ENCODE measurements at places on chromosomes 6 and 20.

DNA sequence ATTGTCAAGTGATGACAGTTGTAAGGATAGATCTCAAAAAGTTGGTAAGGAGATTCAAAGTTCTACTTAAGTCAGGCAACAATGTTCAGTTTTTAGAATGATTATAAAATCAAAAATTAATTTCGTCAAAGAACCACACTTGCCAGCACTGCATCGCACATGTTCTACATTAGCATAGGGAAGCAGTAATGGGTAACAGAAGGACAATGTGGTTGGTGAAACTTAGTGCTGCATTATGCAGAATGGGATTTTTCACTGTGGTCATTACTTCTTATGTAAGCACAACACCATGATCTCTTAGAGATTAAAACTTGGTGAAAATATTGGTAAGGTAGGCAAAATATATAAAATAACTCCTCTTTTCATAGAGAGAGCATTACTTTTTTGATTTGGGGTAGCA is 173.7 kb upstream of the THEMIS start:
- DNase-seq, result no peak
- no peak overlapping the region for H3K27ac ChIP-seq
- H3K4me3 ChIP-seq, result no peak overlapping the region
- H3K36me3 ChIP-seq, result no peaks in the 10 kb centered on the region
- no peaks in the 10 kb centered on the region for H3K4me1 ChIP-seq

GRCh38 chr20:258963-259362 is 1.4 kb downstream of the DEFB132 start:
- H3K4me3 ChIP-seq, result no peak overlapping the region
- no peak overlapping the region for H3K27ac ChIP-seq
- no peaks in the 10 kb centered on the region for H3K27me3 ChIP-seq

- no peak overlapping the region for H3K4me3 ChIP-seq
- H3K36me3 ChIP-seq, result no peaks in the 10 kb centered on the region
- DNase-seq, result no peak
- no peaks in the 10 kb centered on the region for H3K4me1 ChIP-seq
- no peak overlapping the region for H3K27ac ChIP-seq
- H3K27me3 ChIP-seq, result no peaks in the 10 kb centered on the region
These were observed 112.4 kb upstream of the ARG1 start for GRCh38 chr6:131460614-131461000.

DNA sequence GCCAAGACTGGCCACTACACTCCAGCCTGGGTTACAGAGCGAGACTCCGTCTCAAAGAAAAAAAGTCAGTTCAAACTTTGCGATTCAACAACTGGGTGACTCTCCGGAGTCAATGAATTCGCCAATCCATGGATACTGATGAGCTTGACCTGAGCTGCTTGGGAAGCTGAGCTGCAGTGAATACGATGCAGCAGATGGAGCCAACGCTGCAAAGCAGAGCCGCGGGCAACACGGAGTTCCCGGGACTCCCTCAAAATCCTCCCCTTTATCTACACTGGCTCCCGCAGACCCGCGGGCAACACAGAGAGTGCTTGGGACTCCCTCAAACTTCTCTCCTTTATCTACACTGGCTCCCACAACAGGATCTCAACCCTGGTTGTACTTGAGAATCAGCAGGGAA is 62.6 kb upstream of the SALL4 start:
- no peak overlapping the region for H3K4me3 ChIP-seq
- H3K36me3 ChIP-seq, result no peaks in the 10 kb centered on the region
- no peaks in the 10 kb centered on the region for H3K27me3 ChIP-seq
- H3K27ac ChIP-seq, result no peak overlapping the region

- no peak overlapping the region for H3K27ac ChIP-seq
- no peaks in the 10 kb centered on the region for H3K27me3 ChIP-seq
- no peaks in the 10 kb centered on the region for H3K4me1 ChIP-seq
- no peak overlapping the region for H3K4me3 ChIP-seq
These were observed 36.3 kb downstream of the MTFR2 start for GRCh38 chr6:136213853-136214252.

- no peaks in the 10 kb centered on the region for H3K36me3 ChIP-seq
- H3K27me3 ChIP-seq, result no peaks in the 10 kb centered on the region
- peaks cover 9% of the 10 kb centered on the region for H3K4me1 ChIP-seq
- H3K27ac ChIP-seq, result no peak overlapping the region
These were observed 1089.3 kb upstream of the DEFB115 start for GRCh38 chr20:30168025-30168799.

DNA sequence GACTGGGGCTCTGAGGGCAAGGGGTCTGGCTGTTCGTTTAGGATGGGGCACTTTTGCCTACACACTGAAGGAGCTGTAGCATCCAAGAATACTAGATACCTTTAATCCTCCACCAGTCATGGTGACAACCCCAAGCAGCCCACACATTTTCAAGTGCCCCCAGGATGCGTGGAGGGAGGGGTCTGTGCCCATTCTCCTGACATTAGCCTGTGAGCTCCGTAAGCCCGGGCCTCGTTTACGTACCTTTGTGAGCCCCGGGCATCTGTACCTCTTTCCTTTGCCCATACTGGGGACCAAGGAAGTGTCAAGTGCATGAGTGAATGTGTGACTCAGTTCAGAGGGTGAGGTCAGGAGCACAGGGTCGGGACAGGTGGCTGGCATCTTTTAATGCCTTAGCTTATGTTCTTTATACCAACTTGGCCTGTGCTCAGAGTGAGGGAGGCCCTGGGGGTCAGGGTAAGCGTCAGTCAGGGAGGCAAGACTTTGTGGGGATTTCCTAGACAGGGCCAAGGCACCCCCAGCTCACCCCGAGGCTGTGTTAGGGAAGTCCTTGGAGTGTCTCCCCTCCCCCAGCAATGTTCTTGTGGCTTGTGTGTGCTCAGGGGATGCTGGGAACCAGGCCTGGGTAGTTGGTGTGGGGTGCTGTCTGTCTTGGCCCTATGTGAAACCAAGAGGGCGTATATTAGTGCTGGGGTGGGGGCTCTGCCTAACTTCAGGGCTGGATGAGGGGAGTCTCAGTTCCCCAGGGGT is 12.9 kb downstream of the VEGFA start:
- no peaks in the 10 kb centered on the region for H3K36me3 ChIP-seq
- H3K27ac ChIP-seq, result no peak overlapping the region
- no peaks in the 10 kb centered on the region for H3K4me1 ChIP-seq
- H3K27me3 ChIP-seq, result no peaks in the 10 kb centered on the region

DNA sequence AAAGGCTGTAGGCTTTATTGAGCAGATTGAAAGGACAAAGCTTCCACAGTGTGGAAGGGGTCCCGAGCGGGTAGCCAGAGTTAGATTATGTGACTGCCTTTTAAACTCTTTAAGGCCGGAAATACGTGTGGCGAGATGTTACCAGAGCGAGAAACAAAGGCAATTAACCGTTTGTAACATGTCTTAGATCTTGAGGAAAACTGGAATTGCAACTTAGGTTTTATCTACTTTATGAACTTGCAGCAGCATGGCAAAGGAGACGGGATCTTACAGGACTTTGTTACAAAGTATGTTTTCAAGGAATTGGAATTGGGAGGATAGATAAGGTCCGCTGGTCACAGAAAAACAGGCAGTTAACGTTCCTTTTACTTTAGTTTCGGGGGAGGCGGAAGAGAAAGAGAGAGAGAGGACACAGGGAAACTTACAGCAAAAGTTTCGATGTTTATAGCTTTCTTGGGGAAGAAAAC is 594.7 kb upstream of the ADGRB3 start:
- no peaks in the 10 kb centered on the region for H3K36me3 ChIP-seq
- no peaks in the 10 kb centered on the region for H3K27me3 ChIP-seq
- H3K27ac ChIP-seq, result peak overlapping the region; percentile 66
- H3K4me1 ChIP-seq, result no peaks in the 10 kb centered on the region

- H3K27me3 ChIP-seq, result no peaks in the 10 kb centered on the region
- peaks cover 26% of the 10 kb centered on the region for H3K4me1 ChIP-seq
These were observed 38.9 kb downstream of the JARID2 start for GRCh38 chr6:15284743-15285142.

DNA sequence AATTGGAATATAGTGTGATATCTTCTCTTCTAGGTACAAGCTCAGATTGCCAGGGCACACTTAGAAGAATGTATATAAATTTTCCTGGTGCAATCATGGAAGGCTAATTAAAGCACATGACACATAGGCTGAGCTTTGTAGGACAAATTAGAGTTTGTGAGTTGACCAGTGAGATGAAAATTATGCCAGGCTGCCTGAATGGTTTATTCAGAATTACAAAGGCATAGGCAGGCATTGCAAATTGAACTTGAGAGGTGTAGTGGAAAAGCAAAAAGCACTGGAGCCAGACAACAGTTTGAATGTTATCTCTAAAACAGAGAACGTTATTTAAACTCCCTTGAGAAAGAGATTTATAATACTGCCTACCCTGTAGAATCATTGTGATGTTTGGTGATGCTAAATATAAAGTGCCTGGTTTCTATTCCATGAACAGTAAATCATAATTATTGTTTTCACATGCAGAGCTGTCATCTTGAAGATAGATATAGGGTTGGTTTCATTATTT is 712.1 kb downstream of the TBC1D32 start:
- H3K4me3 ChIP-seq, result no peak overlapping the region
- H3K36me3 ChIP-seq, result no peaks in the 10 kb centered on the region
- no peaks in the 10 kb centered on the region for H3K4me1 ChIP-seq
- H3K27me3 ChIP-seq, result no peaks in the 10 kb centered on the region

- no peaks in the 10 kb centered on the region for H3K36me3 ChIP-seq
- no peak for DNase-seq
- H3K27me3 ChIP-seq, result no peaks in the 10 kb centered on the region
- H3K4me3 ChIP-seq, result no peak overlapping the region
- no peak overlapping the region for H3K27ac ChIP-seq
These were observed 573.0 kb downstream of the CD109 start for GRCh38 chr6:74268815-74269599.

- H3K27ac ChIP-seq, result no peak overlapping the region
- H3K4me1 ChIP-seq, result no peaks in the 10 kb centered on the region
- no peak for DNase-seq
- H3K27me3 ChIP-seq, result no peaks in the 10 kb centered on the region
- no peaks in the 10 kb centered on the region for H3K36me3 ChIP-seq
These were observed 286.3 kb downstream of the KHDC1L start for GRCh38 chr6:72939004-72939403.

GRCh38 chr6:31737315-31737990 is 1.1 kb upstream of the CLIC1 start:
- no peak for DNase-seq
- no peaks in the 10 kb centered on the region for H3K27me3 ChIP-seq
